H4 (cell line): ENCODE measurements at places on chromosomes 13 and 19. TPM values are rescaled to one million over a fixed set of nuclear protein-coding genes. Genes with fewer than 3 reads are reported as not detected.

DNA sequence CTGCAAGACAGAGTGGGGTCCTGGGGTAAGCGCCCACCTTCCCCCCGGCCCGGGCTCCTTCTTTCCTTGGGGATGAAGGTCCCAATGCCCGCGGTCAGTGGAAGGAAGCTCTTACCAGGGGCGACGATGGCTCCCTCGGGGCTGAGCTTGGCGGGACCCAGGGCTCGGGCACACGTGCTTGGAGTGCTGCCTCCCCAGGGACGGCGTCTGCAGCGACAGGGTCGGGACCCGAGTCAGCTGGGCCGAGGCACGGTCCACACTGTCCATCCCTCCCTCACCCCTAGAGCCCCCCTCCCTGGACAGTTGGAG lies 3.5 kb downstream of the JSRP1 start:
- DNase-seq, result no peak

GRCh38 chr13:93814658-93815057 lies 588.1 kb downstream of the GPC6 start:
- DNase-seq, result no peak

- no peak for DNase-seq
Measured at GRCh38 chr13:74090869-74091605, 43.2 kb downstream of the KLF12 start.

The TGFBR3L gene
- total RNA-seq, result not detected in 2 replicates

GRCh38 chr19:33302175-33302973 lies at the start of gene CEBPA:
Gene CEBPA, minus strand, starts transcription at chr19:33302534. Its CDS starts 120 bp downstream, at chr19:33302414.
- peak; percentile 76 for DNase-seq

DNA sequence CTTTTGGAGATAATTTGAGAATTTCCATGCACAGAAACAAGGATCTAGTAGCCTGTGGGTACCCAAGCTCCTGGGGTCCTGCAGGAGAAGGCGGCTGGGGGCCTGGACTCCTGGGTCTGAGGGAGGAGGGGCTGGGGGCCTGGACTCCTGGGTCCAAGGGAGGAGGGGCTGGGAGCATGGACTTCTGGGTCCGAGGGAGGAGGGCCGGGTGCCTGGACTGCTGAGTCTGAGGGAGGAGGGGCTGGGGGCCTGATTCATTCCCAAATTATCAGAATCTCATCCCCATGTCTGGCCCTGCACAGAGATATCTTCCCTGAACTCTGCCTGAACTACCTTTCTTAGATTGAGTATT lies 520 bp upstream of the RDH13 start:
- DNase-seq, result no peak

- DNase-seq, result no peak
Measured at GRCh38 chr13:75882261-75882660, 246.1 kb downstream of the LMO7 start.

- DNase-seq, result no peak
Measured at GRCh38 chr19:38020311-38020710, 113.3 kb downstream of the SIPA1L3 start.

- no peak for DNase-seq
Measured at GRCh38 chr19:7349961-7350711, 1.4 kb downstream of the ARHGEF18 start.

GRCh38 chr19:7976461-7976860 lies 29.0 kb downstream of the ELAVL1 start:
- no peak for DNase-seq

DNA sequence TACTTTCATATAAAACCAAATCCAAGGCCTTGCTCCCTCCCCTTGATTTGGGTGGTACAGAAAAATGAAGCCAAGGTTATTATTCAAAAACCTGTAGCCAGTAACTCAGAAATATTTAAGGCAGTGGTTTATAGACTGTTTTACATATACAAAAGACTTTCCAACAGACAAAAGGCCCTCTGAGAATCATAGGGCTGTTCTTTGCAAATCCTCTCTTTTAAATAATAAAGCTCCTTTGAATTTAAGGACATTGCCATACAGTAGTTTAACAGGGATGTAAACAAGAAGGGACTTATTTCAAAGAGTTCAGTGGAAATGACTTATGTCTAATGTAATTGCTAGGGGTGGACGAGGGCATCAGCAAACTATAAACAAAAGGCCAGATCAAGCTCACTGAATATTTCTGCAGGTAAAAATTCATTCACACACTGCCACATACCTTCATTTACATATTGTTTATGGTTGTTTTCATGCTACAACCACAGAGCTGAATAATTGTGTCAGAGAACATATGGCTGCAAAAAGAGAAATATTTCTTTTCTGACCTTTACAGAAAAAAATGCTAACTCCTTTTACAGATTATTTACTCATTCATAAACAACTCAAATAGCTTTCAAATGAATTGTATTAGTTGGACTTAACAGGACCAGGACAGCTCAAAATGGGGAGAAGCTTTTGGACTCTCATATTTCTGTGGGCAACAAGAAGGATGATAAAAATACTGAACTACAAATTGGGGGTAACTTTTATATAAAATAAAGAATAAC lies 665.6 kb downstream of the SLITRK1 start:
- no peak for DNase-seq

- no peak for DNase-seq
Measured at GRCh38 chr13:53460796-53461195, 432.2 kb downstream of the OLFM4 start.

The TMEM221 gene
- total RNA-seq, result 0.27 and 1.1 TPM in 2 replicates

The CAPN12 gene
- total RNA-seq, result not detected in 2 replicates

DNA sequence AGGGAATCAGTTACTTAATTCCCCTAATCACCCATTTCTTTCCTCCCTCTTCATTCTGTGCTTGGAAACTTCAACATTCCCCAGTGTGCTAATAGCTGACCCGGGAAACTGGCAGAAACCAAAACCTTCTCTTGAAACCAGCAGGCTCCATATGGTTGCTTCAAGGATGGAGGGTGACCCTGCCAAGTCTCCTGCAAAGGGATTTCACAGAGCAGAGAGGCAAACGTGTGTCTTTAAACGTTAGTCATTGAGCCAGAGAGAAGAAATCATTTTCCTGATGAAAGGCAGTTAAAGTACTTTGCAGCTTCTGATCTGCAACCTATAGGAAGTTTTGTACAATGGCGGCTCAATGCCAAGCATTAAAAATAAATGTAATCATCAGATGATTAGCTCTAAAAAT lies 220.9 kb downstream of the POU4F1 start:
- no peak for DNase-seq

DNA sequence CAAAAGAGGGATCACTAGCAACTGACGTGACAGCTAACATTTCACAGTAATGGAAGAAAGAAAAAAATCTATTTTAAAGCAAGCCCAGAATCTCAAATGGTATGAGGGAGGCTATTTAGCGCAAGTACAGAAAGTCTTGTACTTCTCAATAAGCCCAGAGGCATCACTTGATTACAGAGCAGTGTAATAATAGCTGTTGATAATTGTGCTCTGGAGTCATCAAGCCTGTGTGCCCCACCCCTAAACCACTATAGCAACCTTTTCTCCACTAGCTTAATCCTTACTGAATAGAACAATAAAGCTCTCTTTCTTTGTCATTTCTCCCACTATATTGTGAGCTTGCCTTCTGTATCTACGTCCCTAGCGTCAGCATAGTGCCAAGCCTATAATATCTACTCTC lies 56.6 kb downstream of the FREM2 start:
- no peak for DNase-seq

GRCh38 chr19:34096020-34096915 lies 76.0 kb upstream of the LSM14A start:
- peak; percentile 80 for DNase-seq

GRCh38 chr19:49911381-49912145 lies 14.9 kb upstream of the IL4I1 start:
- DNase-seq, result no peak

The KLK12 gene
- total RNA-seq, result not detected in 2 replicates

The ZNF569 gene
- total RNA-seq, result 5.7 TPM in 2 replicates

GRCh38 chr19:1655131-1655981 lies 2.9 kb upstream of the TCF3 start:
- no peak for DNase-seq

The MEDAG gene
- not detected in 2 replicates for total RNA-seq

DNA sequence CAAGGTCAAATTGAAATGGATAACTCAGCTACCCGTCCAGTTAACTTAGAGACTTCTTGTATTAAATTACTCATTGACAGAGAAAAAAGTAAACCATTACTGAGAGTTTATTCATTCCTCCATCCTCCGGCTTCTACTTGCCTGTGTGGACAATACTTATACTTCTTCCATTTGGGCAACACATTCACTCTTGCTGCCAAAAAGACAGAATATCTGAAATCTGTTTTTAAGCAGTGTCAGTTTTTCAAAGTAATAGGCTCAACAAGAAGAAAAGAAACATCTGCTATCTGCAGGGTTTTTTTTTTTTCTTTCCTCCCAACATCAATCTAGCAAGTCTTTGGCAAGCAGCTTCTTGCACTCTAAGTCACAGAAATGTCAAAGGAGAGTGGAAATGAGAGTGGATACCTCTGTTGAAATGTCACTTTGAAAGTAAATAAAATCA lies 1142.8 kb downstream of the PCDH9 start:
- DNase-seq, result no peak

GRCh38 chr13:28356561-28357021 lies 138.3 kb downstream of the FLT1 start:
- no peak for DNase-seq

- DNase-seq, result peak; percentile 73
Measured at GRCh38 chr13:48749699-48750473, 96.2 kb downstream of the CYSLTR2 start.

GRCh38 chr13:97914540-97914939 lies 38.9 kb upstream of the IPO5 start:
- DNase-seq, result no peak

DNA sequence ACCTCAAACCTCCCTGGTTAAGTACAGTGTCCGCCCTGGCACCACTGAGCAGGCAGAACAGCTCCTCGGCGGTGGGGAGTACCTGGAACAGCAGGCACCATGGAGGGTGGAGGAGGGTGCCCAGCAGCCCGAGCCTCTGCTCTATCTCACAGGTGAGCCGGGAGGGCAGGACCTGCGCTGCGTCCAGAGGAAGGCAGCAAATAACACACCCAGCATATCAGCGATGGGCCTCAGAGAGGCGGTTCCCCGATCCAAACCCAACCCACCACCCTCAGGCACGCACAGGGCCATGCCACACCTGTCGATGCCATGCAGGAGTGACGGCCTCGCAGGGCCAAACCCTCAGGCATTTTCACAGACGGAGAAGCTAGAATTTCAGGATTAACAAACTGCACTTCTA lies 11.8 kb downstream of the PEPD start:
- DNase-seq, result no peak

The GNG7 gene
- 0.60 and 0.75 TPM in 2 replicates for total RNA-seq

The OVOL3 gene
- not detected in 2 replicates for total RNA-seq

GRCh38 chr13:99686944-99687411 lies 185.7 kb downstream of the TM9SF2 start:
- no peak for DNase-seq

The KLK13 gene
- not detected in 2 replicates for total RNA-seq
